ENCODE measurements at places on chromosomes 2 and 18. TPM values are rescaled to one million over a fixed set of nuclear protein-coding genes. Genes with fewer than 3 reads are reported as not detected.

Gene ABHD1
- total RNA-seq: 0.74 TPM

Gene POTEC
- not detected for total RNA-seq

Gene PFN4
- total RNA-seq: 1.9 TPM

Gene RESP18
- not detected for total RNA-seq

Gene ABCG5
- total RNA-seq: 0.09 TPM

Gene DNAH7
- 32.9 TPM for total RNA-seq

Gene TMEM169
- 0.63 TPM for total RNA-seq

Gene IL1B
- total RNA-seq: 19.9 TPM

Measured in lung (tissue), 17 donors.